ENCODE measurements at places on chromosomes 3 and 15. TPM values are rescaled to one million over a fixed set of nuclear protein-coding genes. Genes with fewer than 3 reads are reported as not detected.

- DNase-seq = peak; percentile 5
Measured at GRCh38 chr3:15443826-15444524, 16.6 kb downstream of the EAF1 start.

The PLCL2 gene
- total RNA-seq = 18.6 TPM

DNA sequence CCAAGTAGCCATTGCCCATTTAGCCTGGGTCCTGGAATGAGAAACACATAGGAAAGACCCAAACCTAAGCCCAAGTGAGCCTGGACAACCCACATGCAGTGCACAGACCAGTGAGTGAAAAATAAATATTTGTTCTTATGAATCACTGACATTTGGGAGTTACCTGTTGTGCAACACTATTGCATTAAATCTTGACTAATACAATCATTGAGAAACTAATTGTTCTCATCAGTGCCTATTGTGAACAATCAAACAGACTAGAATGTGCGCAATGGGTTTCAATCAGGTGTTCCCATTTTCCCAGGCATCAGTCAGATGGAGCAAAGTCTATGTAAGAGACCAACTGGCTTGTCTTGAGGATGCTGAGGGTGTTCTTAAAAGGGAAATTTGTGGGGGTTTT, 54.7 kb upstream of the CNOT10 start:
- DNase-seq = no peak

The DMXL2 gene
- 35.5 TPM for total RNA-seq

DNA sequence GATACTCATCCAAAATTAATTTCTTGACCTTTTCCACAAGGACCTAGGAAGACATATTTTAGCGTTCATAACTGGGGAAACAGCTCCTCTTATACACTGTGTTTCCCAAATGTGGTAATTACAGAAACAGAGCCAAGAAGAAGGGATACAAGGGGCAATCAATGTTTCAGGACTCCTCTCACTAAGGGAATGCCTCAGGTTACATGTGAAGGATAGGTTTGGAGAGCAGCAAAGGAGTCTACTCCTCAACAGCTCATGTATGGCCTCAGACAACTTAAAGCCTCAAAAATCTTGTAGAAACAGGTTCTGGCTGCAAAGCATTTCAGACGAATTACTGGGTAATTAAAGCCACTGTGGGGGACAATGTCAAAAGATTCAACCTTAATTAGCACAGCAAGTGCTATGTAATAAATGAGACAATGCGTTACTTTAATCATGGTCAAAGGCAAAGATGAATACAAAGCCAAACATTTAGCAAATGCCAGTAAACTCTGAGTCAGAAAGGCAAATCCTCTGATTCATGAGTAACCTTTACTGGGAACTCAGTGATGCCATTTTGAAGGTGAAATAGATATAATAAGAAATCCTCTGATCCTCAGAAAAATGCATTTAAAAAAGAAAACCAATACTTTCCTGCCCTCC, 1111.2 kb downstream of the TUSC7 start:
- DNase-seq = no peak

GRCh38 chr3:180882115-180882514, 30.4 kb upstream of the FXR1 start:
- DNase-seq = no peak

Data from skin of body (tissue), 3 donors.